ENCODE measurements at places on chromosomes 11 and 22.
A peak's percentile ranks its signal among the peaks of the same experiment; 100 is the strongest.

DNA sequence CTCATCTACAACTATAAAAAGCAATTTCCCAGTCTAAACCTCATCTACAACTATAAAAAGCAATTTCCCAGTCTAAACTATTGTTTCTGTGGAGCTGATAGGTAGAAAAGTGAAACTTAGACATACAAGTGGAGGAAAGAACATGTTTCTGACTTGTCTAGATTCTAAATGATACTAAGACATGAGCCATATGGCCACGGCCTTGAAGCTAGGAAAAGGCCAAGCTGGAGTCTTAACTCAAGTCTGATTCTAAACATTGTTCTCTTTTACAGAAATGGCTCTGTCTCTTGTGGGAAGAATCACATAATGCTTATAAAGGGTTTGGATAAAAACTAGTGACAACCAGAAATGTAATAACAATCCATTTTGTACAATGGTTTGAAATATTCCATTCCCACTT is 43.8 kb upstream of the LARGE1 start:
- no peak for DNase-seq

- no peak for DNase-seq
These were observed 6.6 kb downstream of the RNF121 start for GRCh38 chr11:71935338-71935925.

DNA sequence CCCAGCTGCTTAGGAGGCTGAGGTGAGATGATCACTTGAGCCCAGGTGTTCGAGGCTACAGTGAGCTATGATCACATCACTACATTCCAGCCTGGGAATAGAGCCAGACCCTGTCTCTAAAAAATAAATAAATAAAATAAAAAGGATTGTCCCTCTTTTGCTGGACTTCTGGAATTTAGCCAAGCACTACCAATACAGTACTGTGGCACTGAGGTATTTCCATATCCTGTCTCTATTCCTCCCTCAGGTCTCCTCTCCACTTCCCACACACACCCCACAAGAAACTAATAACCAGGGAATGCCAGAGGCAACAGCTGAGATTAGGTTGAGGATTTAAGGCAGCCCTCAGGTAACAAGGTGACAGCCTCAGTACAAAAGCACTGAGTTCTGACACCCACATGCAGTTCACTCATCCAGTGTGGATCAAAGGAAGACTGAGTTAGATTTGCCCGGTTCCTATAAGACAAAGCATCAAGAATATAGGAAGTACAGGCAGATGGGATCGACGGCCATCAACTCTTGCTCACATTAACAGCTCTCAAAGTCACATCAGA is 4.5 kb upstream of the PPP2R1B start:
- no peak for DNase-seq

- peak; percentile 100 for DNase-seq
These were observed 246.5 kb downstream of the CADM1 start for GRCh38 chr11:115257678-115258077.

GRCh38 chr11:128524172-128524571 is 63.2 kb downstream of the ETS1 start:
- DNase-seq: no peak

- DNase-seq: no peak
These were observed 2.0 kb downstream of the CFL1 start for GRCh38 chr11:65855927-65856363.

DNA sequence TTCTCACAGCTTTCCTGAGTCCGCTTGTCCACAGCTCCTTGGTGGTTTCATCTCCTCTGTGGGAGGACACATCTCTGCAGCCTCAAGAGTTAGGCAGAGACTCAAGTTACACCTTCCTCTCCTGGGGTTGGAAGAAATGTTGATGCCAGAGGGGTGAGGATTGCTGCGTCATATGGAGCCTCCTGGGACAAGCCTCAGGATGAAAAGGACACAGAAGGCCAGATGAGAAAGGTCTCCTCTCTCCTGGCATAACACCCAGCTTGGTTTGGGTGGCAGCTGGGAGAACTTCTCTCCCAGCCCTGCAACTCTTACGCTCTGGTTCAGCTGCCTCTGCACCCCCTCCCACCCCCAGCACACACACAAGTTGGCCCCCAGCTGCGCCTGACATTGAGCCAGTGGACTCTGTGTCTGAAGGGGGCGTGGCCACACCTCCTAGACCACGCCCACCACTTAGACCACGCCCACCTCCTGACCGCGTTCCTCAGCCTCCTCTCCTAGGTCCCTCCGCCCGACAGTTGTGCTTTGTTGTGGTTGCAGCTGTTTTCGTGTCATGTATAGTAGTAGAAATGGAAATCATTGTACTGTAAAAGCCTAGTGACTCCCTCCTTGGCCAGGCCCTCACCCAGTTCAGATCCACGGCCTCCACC is 11.7 kb downstream of the RASD2 start:
- DNase-seq: no peak

DNA sequence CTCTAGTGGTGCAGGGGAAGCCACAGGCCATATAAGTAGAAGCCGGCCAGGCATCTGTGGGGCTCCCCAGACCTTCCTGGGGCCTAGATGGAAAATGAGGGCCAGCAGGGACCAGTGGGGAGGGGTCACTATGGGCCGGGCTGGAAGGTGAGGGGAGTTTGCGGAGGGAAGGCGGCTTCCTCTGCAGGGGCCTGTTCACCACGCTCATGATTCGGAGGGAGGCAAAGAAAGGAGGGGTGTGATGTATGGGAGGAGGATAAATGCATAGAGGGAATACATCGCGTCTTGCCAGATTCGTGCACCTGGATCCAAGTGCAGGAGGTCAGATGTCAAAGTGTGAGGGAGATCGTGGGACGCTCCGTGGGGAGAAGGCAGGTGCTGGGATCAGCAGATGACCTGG is 6.9 kb downstream of the SLC16A8 start:
- DNase-seq: no peak

DNA sequence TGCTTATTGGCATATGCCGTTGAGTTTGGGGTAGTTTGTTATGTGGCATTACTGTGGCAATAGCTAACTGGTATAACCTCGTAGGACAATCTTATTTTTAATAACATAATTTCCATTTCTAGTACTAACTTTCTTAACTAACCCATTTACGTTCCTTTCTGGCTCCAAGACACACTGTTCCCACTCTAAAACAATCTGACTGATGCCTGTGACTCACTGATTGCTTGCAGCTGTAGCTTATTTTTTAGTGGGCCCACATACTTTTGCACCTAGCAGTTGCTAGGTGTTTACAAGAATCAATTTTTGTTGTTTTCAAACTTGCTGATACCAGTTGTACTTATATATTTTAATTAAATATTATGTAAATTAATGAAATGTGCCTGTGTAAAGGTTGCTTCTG is 52.2 kb downstream of the FAT3 start:
- no peak for DNase-seq

GRCh38 chr11:126525702-126526101 is 170.2 kb downstream of the ST3GAL4 start:
- DNase-seq: no peak

DNA sequence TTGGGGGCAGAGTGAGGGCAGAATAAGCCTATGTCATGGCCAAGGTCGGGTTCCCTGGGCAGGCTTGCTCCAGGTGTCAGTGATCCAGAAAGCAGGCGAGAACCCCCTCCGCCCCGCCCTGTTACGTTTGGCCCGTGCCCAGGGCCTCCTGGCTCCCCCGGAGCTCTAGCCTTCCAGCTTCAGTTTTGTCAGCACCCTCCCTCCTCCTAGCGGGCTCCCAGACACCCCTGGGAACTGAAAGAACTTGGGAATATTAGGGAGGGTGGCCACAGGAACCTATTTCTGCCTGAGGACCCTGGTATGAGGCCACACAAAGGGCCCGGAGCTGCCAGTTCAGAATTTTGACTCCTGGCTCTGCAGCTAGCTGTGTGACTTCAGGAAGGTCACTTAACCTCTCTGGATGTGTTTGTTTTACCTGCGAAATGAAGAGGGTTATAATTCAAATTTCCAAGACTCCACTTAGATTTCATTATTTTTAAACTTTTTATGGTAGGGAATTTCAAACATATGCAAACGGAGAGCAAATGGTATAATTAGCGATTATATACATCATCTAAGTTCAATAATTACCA is 1.2 kb downstream of the TUBA8 start:
- no peak for DNase-seq

DNA sequence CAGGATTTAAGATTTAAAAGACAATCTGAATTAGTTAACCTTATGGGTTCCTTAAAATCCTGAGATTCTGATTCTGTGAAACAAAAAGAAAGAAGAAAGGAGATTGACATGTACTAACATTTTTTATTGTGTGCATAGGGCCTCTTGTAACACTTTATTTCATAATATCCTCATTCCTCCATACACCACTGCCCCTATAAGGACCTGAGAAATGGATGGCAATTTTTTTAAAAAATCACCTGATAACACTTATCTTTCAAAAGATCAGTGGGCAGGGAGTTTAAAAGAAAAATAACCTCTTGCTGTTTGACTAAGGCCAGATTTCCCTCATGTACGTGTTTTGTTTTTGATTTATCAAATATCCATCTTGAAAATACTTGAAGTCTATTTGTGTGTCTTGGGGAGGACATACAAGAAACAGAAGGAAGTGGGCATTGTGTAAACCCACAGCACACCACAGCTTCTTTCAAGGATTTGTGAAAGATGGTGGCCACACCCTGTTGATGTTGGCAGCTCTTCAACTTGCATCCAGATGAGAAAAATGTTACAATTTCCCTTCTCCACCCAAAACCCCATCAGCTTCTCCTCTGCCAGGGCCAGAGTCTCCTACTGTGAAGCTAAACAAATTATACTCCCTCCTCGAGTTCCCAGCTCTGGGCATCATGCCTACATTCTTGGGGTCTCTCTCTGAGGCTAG is 35.0 kb upstream of the MPEG1 start:
- no peak for DNase-seq

GRCh38 chr22:32830473-32830872 is 29.0 kb downstream of the TIMP3 start:
- DNase-seq: no peak

DNA sequence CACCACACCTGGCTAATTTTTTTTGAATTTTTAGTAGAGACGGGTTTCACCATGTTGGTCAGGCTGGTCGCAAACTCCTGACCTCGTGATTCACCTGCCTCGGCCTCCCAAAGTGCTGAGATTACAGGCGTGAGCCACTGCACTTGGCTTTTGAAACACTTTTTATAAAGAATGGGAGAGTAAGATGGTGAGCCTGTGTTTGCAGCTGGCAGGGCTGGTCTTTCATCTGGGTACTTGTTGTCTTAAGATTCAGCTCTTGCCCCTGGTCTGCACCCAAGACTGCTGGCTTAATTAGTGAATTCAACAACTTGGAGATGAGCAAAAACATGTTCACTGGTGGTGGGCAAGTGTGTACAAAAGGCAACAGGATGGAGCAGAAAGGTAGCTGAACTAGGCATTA is 4.0 kb downstream of the TSPAN18 start:
- DNase-seq: no peak

- DNase-seq: no peak
These were observed 98.3 kb downstream of the FBXO7 start for GRCh38 chr22:32572741-32573500.

DNA sequence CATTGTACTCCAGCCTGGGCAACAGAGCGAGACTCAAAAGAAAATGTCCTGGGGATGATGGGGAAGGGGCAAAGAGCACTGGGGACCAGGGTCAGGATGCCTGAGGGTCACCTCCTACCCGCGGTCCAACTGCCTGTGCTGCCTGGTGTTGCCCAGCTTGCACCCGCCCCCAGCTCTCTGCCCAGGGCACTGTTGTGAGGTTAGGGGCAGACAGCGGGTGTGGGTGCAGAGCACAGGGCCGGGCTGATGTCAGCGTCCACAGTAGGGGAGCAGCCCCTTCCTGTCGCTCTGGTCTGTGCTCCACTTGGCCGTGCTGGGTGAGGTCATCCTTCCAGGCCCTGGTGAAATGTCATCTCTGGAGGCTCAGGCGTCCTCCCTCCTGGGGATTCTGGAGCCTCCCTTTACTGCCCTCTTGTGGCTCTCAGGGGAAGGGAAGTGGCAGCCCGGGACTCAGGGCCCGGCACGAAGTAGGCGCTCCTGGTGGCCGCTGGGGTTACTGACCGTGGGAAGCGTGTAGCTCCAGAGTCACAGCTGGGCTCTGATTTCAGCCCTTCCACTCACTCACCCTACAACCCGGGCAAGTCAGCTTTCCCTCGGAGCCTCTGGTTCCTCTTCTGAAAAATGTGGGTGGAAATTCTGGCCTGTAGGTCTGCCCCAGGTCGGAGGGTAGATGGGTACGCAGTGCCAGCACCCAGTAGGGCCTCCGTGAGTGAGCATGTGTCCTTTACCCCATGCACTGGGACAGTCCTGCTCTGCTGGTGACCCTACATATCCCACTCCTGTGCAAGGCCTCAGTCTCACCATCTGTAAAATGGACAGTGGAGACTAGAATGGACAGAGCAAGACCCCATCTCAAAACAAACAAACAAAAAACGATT is 17.3 kb upstream of the PRR5 start:
- peak; percentile 88 for DNase-seq

GRCh38 chr11:61628662-61628970 is 47.7 kb upstream of the SYT7 start:
- no peak for DNase-seq
